MCF 10A (cell line): ENCODE measurements at places on chromosomes 3 and 15. TPM values are rescaled to one million over a fixed set of nuclear protein-coding genes. Genes with fewer than 3 reads are reported as not detected.
A peak's percentile ranks its signal among the peaks of the same experiment; 100 is the strongest.

DNA sequence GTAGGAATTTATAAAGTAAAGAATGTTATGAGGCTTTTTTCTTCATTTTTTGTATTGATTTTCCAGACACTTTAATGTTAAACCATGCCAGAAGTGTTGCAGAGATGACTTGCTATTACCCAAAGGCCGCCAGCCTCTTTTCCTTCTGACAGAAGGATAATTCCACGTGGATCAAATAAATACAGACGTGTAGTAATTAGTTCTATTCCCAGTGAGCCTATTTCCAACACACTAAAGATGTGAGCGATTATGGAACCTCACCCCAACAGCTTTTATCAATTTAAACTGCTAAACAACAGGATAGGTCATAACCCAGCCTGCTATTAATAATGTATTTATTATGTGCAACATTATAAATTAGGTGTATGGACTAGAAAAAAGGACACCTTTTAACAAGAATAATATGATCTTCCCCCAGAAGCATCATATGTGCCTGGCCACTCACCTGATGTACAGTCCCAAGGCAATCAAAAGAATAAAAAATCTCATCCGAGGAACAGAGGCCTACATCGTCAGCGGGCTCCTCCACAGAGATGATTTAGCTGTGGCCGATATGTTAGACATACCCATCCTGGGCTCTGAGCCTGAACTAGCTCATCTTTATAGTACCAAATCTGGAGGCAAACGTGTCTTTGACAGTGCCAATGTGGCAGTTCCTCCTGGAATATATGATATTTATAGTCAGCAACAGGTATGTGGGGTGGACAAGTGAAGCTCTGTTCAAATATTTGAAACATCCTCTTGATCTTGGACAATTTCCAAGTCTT is 125.9 kb upstream of the C15orf61 start:
- DNase-seq = no peak

DNA sequence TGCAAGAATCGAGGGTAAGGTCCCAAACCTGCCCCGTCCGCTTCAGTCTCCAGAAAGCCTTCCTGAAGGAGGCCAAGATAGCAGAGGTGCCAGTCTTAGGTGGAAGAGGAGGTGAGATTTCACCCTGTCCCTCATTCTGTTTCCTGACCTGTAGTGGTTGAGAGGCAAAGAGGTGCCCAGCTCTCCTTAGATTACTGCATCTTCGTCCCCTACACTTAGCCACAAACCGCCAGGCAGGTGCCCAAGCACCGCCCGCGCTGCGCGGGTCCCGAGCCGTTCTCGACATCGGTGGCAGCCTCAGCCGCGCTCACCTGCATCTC is 23.8 kb upstream of the POLG start:
- no peak for DNase-seq

DNA sequence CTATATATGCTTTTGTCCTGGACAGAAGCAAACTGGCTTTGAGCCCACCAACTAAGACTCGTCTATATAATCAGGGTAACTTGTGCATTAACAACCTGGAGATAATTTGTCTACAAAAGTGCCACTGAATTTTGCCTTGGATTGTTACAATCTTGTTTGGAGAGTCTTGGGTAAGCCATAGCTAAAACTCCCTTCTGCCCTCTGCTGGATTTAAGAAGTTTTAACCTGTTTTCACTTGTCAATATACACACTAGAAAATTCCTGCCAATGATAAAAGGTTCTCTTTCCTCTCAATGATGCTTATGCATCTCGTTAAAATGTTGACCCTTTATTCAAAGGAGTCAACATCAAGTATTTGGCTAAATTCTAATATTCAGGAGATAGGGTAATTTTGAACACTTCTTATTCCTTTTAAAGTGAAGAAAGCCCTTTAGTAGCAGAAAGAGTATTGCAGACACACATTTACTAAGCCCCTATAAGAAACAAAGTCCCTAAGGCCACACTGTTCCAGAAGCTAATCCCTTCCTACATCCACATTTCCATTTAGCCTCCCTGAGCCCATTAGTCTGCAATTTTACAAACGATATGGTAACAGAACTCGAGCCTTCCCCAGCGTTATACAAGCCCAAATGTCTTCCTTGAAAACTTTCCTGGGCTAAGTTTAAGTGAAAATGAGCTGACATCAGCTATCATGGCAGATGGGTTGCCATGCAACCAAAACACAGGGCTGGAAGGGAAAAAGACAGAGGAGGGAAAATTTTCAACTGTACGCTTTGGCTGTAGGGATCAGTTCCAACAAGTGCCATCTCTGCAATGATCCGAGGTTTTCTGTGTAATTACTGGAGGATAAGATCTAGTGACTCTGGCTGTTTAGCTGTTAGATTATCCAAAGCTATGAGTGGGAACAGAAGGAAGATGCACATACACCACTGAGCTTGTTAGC is 75.9 kb upstream of the FGF12 start:
- DNase-seq = peak; percentile 49

DNA sequence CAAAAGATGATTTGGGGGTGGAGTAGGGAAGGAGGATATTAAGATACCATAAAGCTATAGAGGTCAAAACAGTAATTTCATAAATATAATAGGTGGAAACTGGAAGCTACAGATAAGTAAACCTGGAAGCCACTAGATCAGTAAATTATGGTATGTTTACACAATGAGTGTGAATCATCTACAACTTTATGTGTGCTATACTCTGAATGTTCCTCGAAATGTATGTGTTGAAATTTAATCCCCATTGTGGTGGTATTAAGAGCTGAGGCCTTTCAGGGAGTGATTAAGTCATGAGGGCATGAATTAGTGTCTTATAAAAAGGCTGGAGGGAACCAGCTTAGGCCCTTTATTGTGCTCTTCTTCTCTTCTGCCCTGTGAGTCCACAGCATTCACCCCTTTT is 25.2 kb downstream of the EOMES start:
- peak; percentile 74 for DNase-seq

DNA sequence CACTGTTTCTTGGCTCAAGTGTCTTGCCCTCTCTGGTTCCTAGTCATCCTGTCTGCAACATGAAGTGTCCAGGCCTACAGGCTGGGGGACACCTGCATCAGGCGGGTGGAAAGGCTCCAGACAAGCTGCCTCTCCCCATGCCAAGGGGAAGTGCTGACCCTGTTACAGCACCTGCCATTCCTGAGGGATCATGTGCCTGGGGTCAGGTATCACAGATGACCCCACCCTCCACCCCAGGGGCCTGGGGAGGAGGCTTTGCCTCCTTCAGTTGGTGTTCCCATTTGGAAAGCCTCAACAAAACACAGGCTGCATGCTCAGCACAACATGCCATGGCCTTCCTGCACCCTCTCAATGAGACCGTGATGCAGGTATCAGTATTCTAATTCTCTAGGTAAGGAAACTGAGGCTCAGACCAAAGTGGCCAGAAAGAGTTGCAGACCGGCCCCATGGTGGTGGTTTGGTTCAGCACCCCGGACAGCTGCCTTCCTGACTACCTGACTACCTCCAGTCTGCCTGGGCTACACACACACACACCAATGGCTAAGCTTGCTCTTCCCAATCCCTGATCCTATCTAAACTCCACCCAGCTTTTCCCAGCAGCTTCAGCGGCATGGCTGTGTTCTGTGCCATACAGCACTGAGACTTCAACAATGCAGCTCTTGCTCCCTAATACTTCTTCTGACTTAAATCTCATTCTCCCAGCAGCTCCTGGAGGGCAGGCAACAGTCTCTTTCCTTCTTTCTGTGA is 69.7 kb upstream of the LINGO1 start:
- DNase-seq = peak; percentile 48

DNA sequence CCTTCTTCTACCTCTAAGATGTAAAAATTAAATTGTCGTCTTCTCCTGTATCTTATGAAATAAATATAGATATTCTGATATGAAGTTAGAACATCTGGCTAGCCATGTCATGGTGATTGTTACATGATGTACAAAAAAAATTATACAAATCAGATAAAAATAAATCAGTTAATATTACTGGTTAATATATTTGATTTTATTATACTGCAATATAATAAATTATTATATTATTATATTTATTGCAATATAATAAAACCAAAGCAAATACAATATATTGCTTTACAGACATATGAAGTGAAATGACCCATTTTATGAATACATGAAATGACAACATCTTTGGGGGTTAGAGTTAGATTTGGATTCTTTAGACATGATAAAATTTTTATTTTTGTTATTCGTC is 72.3 kb upstream of the NAALADL2 start:
- DNase-seq = no peak

- DNase-seq = no peak
Measured at GRCh38 chr3:32113981-32114545, 7.6 kb downstream of the GPD1L start.

DNA sequence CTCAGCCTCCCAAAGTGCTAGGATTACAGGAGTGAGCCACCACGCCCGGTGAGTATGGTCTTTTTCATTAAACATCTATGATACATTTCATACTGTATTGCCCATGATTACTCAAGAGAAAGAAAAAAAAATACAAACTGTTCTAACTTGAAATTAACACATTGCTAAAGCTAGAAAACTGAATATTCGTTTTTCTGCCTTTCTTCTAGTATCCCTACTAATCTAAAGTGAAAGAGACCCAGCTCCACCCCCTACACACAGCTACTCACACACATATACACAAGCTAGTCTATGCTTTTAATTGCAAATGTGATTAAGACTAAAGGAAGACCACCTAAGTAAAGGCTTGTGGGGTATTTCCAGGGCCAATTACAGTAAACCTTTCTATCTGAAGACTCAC is 43.1 kb downstream of the INO80 start:
- no peak for DNase-seq

DNA sequence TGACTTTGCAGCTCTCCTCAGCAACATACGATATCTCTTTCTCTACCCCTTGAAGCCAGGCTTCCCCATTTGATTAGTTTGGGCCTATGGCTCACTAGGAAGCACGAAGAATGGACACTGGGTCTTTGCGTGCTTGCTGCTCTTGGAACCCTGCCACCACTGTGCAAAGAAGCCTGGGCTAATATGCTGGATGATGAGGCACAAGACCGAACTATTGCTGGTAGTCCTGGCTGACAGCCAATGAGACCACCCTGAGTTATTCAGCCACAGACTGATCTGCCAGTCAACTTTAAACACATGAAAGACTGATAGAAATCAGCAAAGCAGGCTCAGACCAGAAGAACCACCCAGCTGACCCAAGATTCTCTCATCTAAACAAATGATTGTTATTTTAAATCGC is 250.3 kb downstream of the CBLB start:
- no peak for DNase-seq

- no peak for DNase-seq
Measured at GRCh38 chr3:47577583-47578118, 1.0 kb downstream of the CSPG5 start.

DNA sequence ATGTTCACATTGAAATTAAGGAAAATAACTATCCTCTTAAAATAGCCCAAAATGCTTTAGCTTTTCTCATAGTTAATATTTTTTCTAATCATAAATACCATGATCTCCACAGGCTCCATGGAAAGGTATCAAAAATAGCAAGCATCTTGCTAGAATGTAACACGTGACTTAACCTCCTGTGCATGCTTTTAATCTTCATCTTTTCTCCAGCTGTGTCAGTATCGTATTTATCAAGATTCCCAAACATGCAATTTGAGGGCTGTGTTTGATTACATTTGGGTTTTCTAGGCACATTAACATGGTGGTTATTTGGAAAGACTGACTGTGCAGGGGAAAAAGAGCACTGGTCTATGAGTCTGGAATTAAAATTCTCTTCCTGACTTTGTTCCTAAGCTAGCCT is 472.5 kb upstream of the MCTP2 start:
- DNase-seq = no peak

GRCh38 chr3:171262431-171262830 is 197.8 kb downstream of the TNIK start:
- DNase-seq = no peak

- DNase-seq = peak; percentile 81
Measured at GRCh38 chr3:64143409-64144130, 81.7 kb downstream of the PRICKLE2 start.

- DNase-seq = no peak
Measured at GRCh38 chr3:113873814-113874526, 35.4 kb downstream of the GRAMD1C start.

- no peak for DNase-seq
Measured at GRCh38 chr15:36948982-36949381, 151.4 kb downstream of the MEIS2 start.

DNA sequence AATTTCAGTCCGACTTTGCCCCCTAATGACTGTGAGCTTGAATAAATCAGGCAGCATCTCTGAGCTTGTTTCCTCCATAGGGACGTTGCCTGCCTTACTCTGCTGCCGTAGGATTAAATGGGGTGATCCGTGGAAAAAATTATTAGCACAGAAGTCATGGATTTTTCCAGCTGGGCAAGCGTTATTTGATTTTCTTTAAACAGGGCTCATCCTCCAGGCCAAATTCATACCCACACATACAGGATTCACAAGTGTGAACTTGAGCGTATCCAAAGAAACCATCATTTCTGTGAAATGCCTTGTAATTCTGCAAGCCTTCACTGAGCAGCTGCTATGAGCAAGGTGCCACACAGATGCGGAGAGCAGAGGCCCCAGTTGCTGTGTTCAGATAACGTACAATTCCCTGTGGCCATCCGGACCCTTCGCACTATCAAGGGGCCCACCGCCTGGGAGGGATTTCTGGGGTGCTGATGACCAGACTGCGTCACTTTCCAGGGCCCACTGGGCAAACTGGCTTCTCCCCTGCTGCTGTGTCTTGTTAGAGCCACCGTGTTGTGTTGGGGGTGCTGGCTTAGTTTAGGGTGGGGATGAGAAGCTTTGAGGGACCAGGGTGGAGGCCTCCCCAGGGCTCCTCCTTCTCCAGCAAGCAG is 61.4 kb downstream of the MGLL start:
- no peak for DNase-seq

GRCh38 chr3:94937980-94938379 is 875.1 kb downstream of the NSUN3 start:
- DNase-seq = no peak

DNA sequence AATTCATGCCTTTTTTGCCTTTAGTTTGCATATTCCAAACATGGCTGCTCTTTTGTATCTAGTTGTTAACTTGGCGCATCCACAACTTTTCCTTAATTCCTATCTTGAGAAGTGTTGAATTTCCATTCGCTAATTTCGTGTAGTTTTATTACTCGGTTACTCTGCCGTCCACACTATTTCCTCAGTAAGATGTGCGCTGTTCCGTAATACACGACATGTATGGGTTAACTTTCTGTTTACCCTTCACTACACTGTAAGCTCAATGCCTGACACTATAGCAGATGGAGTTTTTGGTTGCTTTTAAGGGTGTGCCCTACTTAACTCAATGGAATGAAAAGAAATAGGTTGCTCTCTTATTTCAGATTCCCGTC is 724 bp downstream of the RPSA start:
- DNase-seq = no peak

The ZDHHC19 gene
- total RNA-seq = not detected in 2 replicates

The DUOXA2 gene
- not detected in 2 replicates for total RNA-seq

The CLRN1 gene
- not detected in 2 replicates for total RNA-seq

The CISH gene
- 0.26 and 0.59 TPM in 2 replicates for total RNA-seq

The ZBTB11 gene
- 28.9 and 30.0 TPM in 2 replicates for total RNA-seq

The CATSPER2 gene
- 7.0 and 7.5 TPM in 2 replicates for total RNA-seq

The KLHL25 gene
- total RNA-seq = 3.1 and 3.3 TPM in 2 replicates
